ENCODE measurements at places on chromosomes 6 and 20. TPM values are rescaled to one million over a fixed set of nuclear protein-coding genes. Genes with fewer than 3 reads are reported as not detected.

RIPOR3 gene
- not detected for total RNA-seq

- DNase-seq: no peak
Measured at GRCh38 chr6:13274707-13275434, 53.5 kb downstream of the TBC1D7 start.

GRCh38 chr6:138377844-138378243 is at the start of gene SMIM28:
Gene SMIM28, plus strand, starts transcription at chr6:138377905. Its CDS starts 168 bp downstream, at chr6:138378073.
- no peak for DNase-seq

DNA sequence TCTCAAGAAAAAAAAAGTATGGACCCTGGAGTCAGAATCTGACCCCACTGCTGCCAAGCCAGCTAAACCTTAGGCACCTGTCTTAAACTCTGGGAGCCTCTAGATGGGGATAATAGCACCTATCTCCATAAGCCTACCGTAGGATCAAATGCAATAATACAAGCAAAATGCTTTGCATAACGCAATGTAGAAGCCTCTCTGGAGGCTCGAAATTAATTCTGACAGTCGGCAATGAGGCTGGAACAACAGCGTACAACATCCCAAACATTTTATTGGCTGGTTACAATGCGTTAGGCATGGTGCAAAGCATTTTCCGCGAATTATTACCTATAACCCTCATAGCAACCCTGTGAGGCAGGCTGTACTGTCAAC is 521 bp downstream of the CDK5RAP1 start:
- DNase-seq: no peak

- no peak for DNase-seq
Measured at GRCh38 chr6:147384029-147384428, 124.5 kb upstream of the SAMD5 start.
